ENCODE measurements at places on chromosomes 2 and 18. TPM values are rescaled to one million over a fixed set of nuclear protein-coding genes. Genes with fewer than 3 reads are reported as not detected.

GRCh38 chr2:43845181-43845580 is 6.4 kb downstream of the ABCG8 start:
- no peak overlapping the region for H3K4me3 ChIP-seq
- H3K27ac ChIP-seq: no peak overlapping the region
- peak; percentile 28 for DNase-seq
- no peaks in the 10 kb centered on the region for H3K36me3 ChIP-seq
- H3K4me1 ChIP-seq: no peaks in the 10 kb centered on the region

DNA sequence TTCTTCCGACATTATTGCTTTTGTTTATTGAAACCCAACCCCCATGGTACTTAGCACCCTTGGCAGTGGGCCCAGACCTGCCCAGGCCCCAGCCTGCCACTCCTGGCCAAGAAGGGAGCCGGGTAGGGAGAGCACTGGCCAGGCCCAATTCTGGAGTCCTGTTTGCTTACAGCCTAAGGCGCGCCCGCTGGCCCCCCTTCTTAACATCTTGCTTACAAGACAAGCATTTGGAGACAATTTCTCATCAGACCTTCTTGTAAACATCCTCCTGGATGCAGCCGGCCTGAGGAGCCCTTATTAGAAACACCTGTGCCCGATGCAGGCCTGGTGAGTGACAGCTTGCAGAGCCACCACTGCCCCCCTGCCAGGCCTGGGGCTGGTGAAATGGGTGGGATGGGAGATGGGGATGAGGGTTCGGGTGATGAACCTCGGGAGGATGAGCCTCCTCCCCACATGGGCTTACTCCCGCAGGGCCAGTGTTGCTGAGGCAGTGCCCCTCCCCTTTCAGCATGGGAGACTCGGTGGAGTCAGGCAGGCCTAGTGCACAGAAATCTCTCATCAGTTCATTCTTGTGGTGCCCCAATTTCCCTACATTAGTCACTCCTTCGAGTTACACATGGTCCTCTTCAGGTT is 217.5 kb downstream of the CYP26B1 start:
- no peak overlapping the region for H3K27ac ChIP-seq
- no peaks in the 10 kb centered on the region for H3K27me3 ChIP-seq
- no peaks in the 10 kb centered on the region for H3K36me3 ChIP-seq
- peak; percentile 33 for DNase-seq

DNA sequence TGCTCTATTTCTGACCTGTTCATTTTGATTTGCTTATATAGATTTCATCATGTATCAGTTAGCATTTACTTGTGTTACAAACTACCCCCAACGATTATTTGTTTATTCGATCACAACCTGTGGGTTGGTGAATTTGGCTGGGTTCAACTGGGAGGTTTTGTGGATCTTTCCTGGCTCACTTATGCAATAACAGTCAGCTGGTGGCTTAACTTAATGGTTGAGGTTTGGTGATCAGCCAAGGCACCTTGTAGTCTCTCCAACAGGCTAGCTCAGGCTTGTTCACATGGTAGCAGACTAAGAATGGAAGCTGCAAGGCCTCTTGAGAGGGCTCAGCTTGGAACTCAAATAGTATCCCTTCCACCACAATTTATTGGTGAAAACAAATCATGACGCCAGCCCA is 5.4 kb upstream of the PUM2 start:
- no peak overlapping the region for H3K4me3 ChIP-seq
- no peak for DNase-seq
- no peaks in the 10 kb centered on the region for H3K27me3 ChIP-seq
- no peaks in the 10 kb centered on the region for H3K36me3 ChIP-seq
- H3K4me1 ChIP-seq: peaks cover 4% of the 10 kb centered on the region

GRCh38 chr18:78853341-78853740 is 126.3 kb upstream of the SALL3 start:
- no peaks in the 10 kb centered on the region for H3K36me3 ChIP-seq
- no peak for DNase-seq
- H3K27ac ChIP-seq: no peak overlapping the region
- no peaks in the 10 kb centered on the region for H3K27me3 ChIP-seq
- no peaks in the 10 kb centered on the region for H3K4me1 ChIP-seq

DNA sequence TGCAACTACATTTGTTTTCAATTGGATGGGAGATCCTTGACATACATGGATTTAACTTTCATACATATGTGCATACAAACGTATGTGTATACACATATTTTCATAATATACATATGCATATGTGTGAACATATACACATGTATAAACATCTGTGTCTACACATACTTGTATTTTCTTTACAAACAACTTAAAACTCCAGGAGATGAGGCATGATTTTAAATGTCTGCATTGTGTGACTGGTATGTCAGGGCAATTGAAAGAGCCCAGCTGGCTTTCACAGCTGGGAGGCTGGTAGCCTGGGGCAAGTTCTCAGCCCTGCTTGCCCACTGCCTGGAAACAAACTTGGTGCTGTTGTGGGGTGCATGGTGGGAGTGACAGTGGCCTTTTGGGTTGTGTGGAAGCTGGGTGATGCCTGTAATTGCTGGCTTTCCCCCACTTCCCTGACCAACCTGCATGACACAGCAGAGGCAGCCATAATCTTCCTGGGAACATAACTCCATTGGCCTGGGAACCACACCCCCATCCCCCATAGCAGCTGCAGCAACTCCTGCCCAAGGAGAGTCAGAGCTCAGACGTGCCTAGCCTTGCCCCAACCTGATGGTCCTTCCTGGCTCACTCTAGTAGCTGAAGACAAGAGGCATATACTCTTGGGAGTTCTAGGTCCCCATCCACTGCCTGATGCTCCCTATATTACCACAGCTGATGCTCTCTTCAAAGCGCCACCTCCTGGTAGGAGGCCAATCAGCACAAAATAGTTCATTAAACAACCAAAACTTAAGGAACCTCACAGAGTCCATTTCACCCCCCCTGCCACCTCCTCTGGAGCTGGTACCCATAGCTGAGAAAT is 158.3 kb downstream of the CERS6 start:
- H3K4me1 ChIP-seq: no peaks in the 10 kb centered on the region
- H3K27me3 ChIP-seq: no peaks in the 10 kb centered on the region
- H3K4me3 ChIP-seq: no peak overlapping the region
- DNase-seq: peak; percentile 64

CPO gene
- 0.95 TPM for total RNA-seq

GRCh38 chr2:99980176-99980575 is 162.2 kb downstream of the AFF3 start:
- H3K27me3 ChIP-seq: no peaks in the 10 kb centered on the region
- H3K27ac ChIP-seq: no peak overlapping the region
- H3K36me3 ChIP-seq: no peaks in the 10 kb centered on the region
- DNase-seq: no peak
- H3K4me1 ChIP-seq: no peaks in the 10 kb centered on the region
- H3K4me3 ChIP-seq: no peak overlapping the region

DNA sequence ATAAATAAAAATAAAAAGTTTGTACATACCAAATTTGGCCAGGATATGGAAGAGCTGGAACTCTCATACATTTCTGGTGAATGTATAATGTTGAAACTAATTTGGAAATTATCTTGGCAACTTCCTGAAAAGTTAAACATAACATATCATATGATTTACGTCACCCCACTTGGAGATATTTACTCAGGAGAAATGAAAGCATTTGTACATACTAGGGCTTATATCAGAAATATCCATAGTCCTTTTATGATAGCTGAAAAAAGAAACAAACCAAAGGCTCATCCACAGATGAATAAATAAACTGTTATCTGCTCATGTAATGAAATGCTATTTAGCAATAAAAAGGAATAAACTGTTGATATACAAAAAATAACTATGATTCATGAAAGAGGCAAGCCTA is 318.2 kb upstream of the NRXN1 start:
- no peak overlapping the region for H3K4me3 ChIP-seq
- H3K36me3 ChIP-seq: no peaks in the 10 kb centered on the region
- no peak overlapping the region for H3K27ac ChIP-seq
- no peaks in the 10 kb centered on the region for H3K4me1 ChIP-seq

DNA sequence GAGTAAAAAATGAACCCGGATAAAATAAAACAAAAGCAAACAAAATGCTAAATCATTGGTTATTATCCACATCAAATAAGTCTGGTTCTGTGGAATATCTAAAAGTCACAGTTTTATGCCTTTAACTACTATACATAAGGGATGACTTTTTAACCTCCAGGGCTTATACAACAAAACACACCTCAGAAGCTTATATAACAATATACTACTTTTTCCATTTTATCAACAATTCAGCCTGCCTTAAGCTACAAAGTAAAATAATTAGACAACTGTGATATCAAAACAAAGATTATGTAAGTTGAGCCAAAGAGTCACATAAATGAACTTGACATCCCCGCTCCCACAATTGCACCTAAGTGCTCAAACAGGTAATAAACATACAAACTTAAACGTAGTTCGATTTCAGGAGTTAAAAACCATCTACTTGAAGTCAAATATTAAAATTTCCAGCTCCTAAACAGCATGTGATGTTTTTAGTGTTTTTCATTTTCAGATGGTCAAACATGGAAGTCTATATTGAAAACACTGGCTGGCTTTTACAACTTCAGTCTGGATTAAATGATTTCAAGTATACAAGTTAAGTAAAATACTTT is 54.7 kb downstream of the ATIC start:
- H3K4me1 ChIP-seq: no peaks in the 10 kb centered on the region
- H3K27me3 ChIP-seq: no peaks in the 10 kb centered on the region
- DNase-seq: no peak
- no peak overlapping the region for H3K4me3 ChIP-seq
- peaks cover 93% of the 10 kb centered on the region for H3K36me3 ChIP-seq

TFCP2L1 gene
- total RNA-seq: 4.3 TPM

DNA sequence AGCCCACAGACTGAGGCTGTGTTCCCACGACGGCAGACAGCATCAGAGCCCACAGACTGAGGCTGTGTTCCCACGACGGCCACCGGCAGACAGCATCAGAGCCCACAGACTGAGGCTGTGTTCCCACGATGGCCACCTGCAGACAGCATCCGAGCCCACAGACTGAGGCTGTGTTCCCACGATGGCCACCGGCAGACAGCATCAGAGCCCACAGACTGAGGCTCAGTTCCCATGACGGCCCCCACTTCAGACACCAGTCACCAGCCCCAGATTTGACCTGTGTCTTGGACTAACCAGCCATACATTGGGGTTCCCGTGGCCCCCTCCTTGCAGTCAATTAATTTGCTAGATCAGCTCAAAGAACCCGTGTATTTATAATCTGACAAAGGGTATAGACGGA is 57.8 kb upstream of the SNTG2 start:
- no peaks in the 10 kb centered on the region for H3K4me1 ChIP-seq
- no peak overlapping the region for H3K4me3 ChIP-seq
- H3K27me3 ChIP-seq: no peaks in the 10 kb centered on the region

DNA sequence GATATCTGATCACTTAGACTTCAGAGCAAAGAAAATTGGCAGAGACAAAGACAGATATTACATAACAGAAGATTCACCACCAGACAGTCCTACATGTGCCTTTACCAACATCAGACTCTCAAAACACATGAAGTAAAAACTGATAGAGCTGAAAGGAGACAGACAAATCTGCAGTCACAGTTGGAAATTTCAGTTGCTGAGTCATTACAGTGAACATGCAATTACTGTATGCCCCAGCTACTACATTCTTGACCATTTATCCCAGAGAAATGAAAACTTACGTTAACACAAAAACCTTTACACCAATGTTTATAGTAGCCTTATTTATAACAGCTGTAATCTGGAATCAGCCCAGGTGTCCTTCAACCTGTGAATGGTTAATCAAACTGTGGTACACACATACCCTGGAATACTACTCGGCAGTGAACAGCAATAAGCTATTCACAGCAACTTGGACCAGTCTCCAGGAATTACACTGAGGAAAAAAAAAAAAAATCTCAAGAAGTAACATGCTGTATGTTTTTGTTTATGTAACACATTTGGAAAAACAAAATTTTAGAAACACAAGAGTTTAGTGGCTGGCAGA is 7.5 kb upstream of the SCLY start:
- H3K4me1 ChIP-seq: no peaks in the 10 kb centered on the region
- no peak overlapping the region for H3K4me3 ChIP-seq
- no peak for DNase-seq
- H3K36me3 ChIP-seq: no peaks in the 10 kb centered on the region
- H3K27me3 ChIP-seq: no peaks in the 10 kb centered on the region
- no peak overlapping the region for H3K27ac ChIP-seq

DNA sequence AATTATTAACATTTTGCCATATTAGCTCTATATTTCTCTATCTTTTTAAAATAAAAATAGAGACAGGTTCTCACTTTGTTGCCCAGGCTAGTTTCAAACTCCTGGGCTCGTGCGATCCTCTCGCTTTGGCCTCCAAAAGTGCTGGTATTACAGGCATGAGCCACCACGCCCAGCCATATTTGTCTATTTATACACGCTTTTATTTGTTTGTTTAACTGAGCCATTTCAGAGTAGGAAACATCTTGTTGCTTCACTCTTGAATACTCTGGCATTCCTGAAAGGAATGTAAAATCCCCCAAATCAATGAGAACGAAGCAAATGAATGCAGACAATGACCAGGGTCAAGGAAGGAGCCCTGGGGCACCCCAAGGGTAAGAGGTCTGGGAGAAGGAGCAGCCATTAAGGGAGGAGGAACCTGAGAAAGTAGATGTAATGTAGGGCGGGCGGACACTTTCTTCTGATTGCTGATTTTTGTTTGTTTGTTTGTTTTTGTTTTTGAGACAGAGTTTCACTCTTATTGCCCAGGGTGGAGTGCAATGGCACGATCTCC is 31.7 kb upstream of the RAB1A start:
- H3K36me3 ChIP-seq: no peaks in the 10 kb centered on the region
- no peak for DNase-seq
- H3K4me1 ChIP-seq: no peaks in the 10 kb centered on the region
- H3K27ac ChIP-seq: no peak overlapping the region

DNA sequence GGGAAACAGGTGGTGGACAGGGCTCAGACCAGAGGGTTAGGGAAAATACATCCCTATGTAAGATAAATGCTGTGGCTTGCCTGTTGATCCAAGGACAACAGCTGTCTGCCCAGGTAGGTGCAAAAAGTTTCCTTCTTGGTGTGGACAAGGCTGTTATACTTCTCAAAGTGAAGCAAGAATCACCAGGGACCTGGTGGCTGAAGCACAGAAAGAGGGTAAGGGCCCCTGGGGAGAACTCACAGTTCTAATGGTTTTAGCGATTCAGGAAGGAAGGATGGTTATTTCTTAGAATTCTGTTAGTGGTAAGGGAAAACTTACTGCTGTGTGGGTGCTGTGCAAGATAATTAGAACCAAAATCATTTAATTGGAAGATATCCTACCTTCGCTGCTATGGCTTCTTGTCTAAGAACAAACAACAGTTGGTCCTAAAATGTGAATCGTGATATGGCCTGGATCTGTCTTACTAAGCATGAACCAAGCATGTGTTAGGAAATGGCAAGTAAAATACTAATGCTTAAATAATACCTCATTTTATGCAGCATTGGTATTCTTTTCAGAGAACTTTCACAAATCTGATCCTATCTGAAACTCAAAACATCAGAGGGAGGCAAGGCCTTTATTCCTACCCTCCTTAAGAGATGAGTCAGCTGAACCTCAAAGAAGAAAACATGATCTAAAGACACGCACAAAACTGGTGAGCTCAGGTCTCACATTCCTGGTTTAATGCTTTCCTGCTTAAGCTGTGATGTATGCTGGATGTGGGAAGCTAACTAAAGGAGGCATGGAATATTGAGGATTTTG is 159.2 kb upstream of the THUMPD2 start:
- no peak for DNase-seq
- no peaks in the 10 kb centered on the region for H3K36me3 ChIP-seq
- no peaks in the 10 kb centered on the region for H3K4me1 ChIP-seq
- H3K27me3 ChIP-seq: no peaks in the 10 kb centered on the region
- no peak overlapping the region for H3K27ac ChIP-seq

GRCh38 chr18:43175257-43175656 is 59.8 kb upstream of the RIT2 start:
- H3K4me3 ChIP-seq: no peak overlapping the region
- H3K27ac ChIP-seq: no peak overlapping the region
- no peaks in the 10 kb centered on the region for H3K36me3 ChIP-seq
- H3K27me3 ChIP-seq: no peaks in the 10 kb centered on the region
- DNase-seq: no peak

Data from endodermal cell (in vitro differentiated cells).